ENCODE measurements at places on chromosomes 13 and 19.
A peak's percentile ranks its signal among the peaks of the same experiment; 100 is the strongest.

- no peak for DNase-seq
Observed at GRCh38 chr13:74651121-74651520, 516.9 kb upstream of the KLF12 start.

DNA sequence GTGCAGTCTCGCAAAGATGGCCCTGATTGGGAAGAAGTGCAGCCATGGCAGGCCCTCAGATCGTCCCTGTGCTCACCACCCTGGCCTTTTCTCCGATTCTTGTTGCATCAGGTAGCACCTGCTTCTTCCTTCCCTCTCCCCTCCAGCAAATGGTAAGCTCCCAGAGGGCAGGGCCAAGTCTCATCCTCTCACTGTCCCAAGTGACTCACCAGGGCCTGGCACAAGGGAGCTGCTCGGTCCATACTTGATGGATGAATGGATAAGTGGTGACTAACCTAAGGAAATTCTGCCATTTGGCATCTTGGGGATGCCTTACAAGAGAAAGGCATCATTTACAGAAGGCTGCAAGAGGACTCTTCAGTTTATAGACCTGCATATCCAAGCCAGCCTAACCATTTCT, 84.9 kb downstream of the ZIC5 start:
- DNase-seq, result no peak

DNA sequence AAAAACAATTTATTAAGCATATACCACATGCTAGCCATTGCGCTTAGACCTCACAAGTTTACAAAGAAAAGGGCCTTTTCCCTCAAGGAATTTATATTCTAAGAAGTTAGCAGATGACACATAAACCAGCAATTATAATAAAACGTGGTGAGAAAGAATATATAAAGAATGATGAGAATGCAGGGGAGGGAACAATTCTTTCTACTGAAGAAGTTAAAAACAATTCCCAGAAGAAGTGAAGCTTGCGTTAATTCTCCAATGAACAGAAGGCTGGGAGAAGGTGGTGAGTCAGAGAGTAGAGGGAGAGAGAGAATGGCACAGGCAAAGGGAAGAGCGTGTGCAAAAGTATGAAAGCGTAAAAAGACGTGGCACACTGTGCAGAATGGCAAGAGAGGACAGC, 69.5 kb upstream of the ZDHHC20 start:
- no peak for DNase-seq

GRCh38 chr13:23580684-23581060, 10.5 kb downstream of the TNFRSF19 start:
- no peak for DNase-seq

DNA sequence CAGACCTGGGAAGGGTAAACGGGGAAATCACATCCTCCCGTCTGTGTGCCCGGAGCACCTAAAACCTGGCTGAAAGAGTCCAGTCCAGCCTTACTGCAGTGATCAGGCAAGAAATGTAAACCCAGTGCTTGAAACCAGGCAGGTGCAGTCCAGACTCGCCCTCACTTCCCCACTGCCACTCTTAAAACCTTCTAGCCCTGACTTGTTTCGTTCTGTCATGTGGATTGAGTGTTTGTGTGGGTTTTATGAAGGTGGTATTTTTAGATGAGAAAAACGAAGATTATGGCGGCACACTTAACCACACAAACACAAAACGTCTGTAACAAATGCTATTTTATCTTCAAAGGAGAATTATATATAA, 839 bp upstream of the CKAP2 start:
- peak; percentile 55 for DNase-seq

DNA sequence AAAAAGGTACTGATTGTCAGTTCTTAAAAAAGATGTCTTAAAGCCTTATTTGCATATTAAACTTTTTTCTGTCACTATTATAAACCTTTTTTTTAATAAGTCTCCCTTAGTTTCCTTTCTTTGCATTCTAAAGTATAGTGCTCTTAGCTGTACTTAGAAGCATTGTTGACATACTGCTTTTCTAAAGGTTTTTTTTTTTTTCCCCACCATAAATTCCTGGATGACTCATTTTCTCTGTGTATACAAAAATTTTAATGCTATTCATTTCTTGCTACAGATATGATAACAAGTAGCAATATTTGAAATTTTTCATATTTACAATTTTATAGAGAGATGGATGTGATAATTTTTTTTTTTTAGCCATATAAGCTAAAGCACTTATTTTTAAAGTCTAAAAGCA, 43.5 kb downstream of the METTL21C start:
- DNase-seq, result peak; percentile 24

DNA sequence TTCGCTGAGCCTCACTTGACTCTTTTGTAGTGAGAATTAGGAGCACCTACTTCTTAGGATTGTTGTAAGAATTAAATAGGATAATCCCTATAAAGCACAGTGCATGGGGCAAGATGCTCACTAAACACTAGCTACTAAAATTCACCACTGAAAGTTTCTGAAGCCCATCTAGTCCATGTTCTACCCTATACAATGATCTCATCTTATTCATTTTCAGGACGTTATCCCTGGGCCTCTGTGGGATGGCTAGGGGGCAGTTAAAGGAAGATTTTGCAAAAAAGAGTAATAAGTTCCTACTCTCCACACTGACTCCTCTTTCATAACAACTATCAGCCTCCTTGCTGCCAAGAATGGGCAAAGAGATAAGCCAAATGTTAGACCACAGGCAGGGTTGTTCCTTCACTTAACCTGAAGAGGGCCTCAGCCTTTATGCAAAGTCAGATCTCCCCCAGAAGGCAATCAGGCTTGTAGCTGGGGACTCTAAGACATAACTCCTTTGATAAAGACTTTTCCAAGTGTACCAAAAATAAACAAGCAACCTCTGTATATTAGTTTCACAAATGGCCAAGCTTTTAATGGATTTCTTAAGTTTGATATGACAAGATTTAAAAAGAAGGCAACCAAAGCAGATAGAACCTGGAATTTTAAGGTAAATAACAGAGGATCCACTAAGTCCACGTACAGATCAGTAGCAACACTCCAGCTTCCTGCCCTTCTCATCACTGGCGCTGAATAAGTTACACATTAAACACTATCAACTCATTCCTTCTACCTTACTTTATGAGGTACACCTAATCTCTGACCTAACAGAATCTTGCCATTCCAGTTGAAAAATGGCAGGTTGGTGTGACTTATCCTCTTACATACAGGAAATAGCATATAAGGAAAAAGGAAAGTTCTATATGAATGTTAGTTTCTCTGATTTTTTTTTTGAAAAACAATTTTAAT, 44.4 kb downstream of the ELF1 start:
- DNase-seq, result peak; percentile 93

GRCh38 chr19:16769385-16769784, 49.7 kb downstream of the NWD1 start:
- DNase-seq, result no peak

GRCh38 chr19:41936416-41936850, 8.2 kb upstream of the ERFL start:
- no peak for DNase-seq

DNA sequence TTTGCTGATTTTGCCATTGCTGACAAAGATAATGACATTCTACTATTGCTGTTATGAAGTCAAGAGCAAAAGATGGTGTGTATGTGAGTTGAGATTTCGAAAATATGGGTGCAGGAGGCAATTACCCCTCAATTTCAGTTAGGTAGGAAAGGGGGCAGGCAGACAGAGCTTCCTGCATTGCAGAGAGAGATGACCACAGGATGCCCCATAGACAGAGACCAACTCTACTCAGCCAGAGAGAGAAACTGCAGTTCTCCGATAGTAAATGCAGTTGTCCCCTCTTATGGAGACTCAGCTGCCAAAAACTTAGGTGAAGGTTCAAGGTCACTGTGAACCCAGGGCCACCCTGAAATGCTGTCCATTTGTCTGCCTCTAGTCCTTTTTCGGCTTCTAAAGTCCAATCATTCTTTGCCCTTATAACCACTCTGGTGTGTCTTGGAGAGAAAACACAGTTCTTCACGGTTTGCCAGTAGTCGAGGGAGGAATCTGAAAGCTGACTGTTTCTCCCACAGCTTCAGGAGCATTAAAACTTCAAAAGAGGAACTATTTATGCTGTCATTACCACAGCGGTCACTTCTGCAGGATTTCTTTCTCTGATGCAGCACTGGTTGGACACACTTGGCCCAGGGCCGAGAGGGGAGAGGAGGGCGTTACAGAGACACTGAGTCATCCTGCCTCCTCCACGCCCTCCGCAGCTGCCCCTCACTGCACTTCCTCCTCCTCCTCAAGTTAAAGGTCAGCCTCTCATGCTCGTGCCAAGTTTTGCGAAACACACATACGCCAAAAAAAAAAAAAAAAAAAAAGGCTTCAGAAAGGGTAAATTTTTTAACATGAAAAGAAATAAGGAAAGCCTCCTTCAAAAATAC, 264.3 kb downstream of the FOXO1 start:
- DNase-seq, result peak; percentile 89

DNA sequence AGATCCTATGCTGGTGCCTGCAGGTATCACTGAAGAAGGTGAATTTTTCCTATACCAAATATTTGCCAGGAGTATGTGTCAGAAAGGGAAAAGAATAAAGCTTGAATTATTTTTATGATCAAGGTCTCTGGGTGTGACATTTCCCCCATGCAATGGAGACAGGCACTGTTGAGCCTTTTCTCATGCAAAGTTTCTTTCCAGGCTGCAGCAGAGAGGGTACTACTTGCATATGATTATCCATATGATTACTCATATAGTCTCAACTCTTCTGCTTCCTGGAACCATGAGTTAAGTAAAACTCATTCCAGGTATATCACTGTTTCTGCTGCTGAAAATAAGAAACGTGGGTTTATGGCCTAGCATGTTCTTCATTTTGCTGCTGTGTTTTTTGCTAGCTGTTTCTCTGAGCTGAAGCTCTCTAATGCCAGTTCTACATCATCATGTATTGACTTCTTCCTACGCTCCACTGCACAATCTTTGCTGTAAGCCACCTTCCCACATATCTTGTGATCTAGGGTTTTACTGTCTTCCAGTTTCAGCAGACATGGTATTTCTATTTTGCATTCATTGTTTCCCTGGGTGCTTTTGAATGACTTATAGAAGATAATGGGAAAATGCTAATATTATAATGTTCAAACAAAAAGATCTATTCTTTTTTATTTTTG, 278.7 kb upstream of the GPC6 start:
- DNase-seq, result no peak

- no peak for DNase-seq
Observed at GRCh38 chr13:69980799-69981198, 126.8 kb upstream of the ATXN8OS start.

- DNase-seq, result peak; percentile 52
Observed at GRCh38 chr19:15124572-15125231, 17.5 kb downstream of the SYDE1 start.

DNA sequence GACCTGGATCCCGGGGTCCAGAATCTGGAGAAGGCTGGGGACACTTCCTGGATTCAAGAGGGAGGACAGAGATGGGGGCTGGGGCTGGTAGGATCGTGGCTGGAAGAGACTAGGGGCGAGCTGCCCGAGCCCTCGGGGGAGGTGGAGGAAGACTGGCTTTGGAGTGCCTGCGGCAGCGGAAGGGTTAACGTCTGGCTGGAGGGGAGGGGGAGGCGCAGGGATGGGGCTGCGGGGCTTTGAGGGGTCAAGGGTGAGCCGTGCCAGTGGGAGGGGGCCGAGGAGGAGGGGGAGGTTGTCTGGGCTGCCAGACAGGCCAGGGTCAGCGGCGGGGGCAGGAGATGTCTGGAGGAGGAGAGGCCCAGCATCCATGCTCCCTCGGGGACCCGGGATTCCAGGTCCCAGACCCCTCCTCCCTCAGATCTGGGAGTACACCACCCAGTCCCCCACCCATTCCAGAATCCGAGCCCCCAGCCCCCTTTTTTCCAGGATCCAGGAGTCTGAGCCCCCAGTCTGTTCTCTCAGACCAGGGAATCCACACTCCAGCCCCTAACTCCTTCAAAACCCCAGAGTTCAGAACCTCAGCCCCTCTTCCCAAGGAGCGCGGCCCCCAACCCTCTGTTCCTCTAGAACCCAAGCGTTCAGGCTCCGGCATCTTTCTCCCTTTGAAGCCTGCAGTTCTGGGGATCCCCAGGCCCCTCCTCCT, 3.2 kb upstream of the SPACA6 start:
- DNase-seq, result peak; percentile 48

DNA sequence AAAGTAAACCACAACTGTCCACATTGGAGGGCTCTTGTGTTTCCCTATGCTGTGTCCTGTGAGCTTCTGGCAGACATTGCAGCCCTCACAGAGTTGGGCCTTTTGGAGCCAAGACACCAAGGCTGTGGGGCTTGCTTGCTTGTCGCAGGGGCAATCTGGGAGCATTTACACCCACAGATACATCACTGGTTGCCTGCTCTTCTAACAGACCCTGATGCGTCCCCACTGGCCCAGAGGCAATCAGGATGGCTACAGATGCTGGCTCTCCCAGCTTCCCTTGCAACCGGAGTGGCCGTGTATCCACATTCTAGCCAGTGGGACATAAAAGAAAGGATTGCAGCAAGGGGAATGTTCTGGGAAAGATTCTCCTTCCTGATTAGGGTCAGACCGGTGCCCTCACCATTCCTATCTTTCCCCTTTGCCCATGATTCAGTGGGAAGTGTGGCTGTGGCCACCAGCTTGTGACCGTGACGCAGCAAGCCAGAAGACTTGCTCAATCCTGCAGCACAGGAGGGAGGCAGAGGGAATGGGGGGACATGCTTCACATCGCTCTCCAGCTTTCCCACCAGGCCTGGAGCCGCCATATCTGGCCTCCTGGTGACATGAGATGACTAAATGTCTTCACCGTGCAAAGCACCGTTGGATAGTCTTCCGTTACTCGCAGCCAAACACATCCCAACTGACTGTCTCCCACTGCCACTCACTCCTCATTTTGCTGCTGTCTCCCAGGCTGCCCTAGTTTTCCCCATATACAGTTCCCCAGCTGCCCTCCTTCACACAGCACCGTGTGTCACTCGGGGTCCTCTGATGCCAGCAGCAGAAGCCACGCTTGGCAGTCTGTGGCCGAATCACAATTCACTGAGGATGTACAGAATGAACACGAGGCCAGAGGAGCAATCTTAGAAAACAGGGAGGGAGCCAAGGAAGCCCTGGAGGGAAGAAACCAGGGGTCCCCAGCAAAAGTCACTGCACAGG, 151.0 kb downstream of the DPF1 start:
- no peak for DNase-seq

- no peak for DNase-seq
Observed at GRCh38 chr13:112065521-112065866, 1.5 kb upstream of the SOX1 start.

- DNase-seq, result no peak
Observed at GRCh38 chr13:110702089-110702488, 3.8 kb downstream of the CARS2 start.

DNA sequence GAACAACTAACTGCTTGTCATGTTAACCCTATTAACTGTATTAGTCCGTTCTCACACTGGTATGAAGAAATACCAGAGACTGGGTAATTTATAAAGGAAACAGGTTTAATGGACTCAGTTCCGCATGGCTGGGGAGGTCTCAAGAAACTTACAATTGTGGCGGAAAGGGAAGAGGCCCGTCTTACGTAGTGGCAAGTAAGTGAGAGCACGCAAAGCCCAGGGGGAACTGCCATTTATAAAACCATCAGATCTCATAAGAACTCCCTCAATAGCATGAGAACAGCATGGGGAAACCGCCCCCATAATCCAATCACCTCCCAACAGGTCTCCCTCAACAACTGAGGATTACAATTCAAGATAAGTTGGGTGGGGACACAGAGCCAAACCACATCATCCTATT, 34.7 kb downstream of the PHF11 start:
- no peak for DNase-seq

- DNase-seq, result no peak
Observed at GRCh38 chr13:51221108-51221507, 1.1 kb upstream of the FAM124A start.

GRCh38 chr19:28485292-28485691, 727.7 kb downstream of the UQCRFS1 start:
- DNase-seq, result peak; percentile 79
